ENCODE measurements at places on chromosomes 1 and 21.

DNA sequence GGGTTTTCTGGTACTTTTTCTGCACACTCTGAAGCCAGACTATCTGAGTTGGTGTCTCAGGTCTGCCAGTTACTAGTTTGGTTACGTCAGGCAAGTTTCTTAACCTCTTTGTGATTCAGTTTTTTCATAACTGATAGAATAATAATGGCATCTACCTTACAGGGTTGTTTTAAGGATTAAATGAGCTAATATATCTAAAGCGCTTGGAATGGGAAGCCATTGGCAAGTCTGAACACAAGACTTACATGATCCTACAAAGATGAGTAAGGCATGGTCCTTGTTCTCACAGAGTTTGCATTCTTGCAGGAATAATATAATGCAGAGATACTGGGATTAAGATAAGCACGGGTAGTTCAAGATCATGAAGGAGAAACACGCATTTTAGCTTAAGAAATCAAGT lies 9.2 kb upstream of the DENND2D start:
- no peak for DNase-seq

DNA sequence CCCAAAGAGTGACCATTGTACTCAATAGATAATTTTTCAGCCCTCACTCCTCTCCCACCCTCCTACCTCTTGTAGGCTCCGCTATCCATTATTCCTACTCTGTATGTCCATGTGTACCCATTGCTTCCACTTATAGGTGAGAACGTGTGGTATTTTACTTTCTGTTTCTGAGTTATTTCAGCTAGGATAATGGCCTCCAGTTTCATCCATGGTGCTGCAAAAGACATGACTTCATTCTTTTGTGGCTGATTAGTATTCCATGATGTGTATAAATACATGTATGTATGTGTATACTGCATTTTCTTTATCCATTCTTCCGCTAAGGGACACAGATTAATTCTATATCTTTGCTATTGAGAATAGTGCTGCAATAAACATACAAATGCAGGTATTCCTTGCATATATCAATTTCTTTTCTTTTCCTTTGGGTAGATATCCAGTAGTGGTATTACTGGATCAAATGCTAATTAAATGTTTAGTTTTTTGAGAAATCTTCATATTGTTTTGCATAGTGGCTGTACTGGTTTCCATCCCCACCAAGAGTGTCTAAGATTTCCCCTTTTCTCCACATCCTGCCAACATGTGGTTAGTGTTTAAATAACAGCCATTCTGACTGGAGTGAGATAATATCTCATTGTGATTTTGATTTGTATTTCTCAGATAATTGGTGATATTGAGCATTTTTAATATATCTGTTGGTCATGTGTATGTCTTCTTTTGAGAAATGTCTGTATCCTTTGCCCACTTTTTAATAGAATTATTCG lies 4.9 kb downstream of the LY9 start:
- DNase-seq = no peak

GRCh38 chr1:153395776-153396175 lies 4.9 kb upstream of the S100A8 start:
- DNase-seq = no peak

- no peak for DNase-seq
These were observed 278.9 kb downstream of the RYR2 start for GRCh38 chr1:237320890-237321289.

GRCh38 chr1:192575499-192576189 lies at the start of gene RGS1:
RGS1 (plus strand) TSS chr1:192575773; CDS start chr1:192575793, 20 bp downstream.
- no peak for DNase-seq

DNA sequence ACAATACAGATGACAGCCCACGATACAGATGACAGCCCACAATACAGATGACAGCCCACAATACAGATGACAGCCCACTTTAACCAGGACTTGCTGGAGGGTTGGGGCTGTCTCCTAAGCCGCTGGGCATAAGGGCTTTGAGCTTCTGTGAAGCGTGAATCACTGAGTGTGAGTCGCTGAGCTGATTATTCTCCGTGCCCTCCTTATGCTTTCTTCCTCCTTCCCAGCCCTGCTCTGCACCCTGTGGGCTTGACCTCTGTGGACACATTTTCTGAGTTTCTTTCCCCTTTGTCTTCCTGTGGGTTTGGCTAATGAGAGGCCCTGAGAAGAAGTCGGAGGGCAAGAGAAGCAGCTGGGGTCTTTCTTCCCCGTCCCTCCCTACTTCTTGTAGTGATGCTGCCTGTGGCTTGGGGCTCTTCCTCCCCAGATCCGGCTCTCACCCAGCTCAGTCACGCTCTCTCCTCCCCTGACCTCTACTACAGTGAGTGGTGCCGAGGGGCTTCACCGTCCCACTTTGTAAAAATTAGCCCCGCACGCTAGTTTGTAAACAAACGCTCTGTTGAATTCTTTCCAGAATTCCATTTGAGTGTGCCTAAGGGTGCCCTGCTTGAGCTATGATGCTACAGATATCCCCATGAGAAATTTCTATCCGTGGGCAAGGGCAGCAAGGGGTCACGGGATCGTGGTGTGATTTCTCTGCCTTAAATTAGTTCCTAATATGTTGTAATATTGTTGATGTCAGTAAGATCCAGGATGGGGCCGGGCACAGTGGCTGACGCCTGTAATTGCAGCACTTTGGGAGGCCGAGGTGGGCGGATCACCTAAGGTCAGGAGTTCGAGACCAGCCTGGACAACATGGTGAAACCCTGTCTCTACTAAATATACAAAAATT lies 46.4 kb upstream of the SOD1 start:
- no peak for DNase-seq

DNA sequence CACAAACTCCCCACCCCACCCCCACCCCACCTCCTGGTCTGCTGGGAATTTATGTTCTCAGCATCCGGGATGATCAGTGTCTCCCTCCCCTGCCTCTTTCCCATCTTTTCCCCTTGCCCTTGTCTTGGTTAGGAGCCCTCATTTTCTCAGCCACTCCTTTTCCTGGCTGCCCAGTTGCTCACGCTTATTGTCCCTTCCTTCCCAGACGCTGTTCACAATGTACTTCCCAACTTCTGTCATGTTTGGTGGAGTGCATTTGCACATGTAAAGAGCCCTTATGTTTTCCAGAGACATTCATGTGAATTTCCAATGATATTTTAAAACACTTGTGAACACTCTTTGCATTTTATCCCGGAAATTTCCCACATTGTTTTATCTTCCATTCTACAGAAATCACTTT lies 192.1 kb downstream of the RHOU start:
- no peak for DNase-seq

DNA sequence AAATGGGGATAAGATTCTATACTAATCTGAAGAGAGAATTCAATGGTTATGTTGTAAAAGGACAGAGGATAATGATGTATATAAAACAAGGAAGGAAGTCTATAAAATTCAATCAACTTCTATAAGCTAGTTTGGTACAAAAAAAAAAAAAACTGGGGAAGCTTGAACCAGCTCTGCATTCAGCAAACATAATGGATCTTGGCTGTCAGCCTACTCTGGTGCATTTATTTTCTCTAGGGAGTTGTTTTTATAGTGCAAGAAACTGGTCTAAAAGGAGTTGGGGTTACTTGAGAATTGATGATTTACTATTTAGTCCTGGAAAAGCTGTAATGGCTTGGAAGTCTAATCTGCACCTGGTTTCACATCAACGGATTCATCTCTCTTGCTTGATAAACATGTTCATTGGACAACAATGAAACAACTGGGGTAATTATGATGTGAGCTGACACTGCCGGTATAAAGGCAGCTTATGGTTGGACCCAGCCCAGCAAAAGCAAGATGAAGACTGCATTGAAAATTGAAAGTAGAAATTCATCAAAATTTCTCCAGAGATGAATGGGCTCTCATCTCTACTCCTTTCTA lies 199.4 kb upstream of the NRIP1 start:
- DNase-seq = no peak

- no peak for DNase-seq
These were observed 103.6 kb upstream of the GPR52 start for GRCh38 chr1:174344162-174344561.

- no peak for DNase-seq
These were observed 32.5 kb downstream of the PADI2 start for GRCh38 chr1:17086751-17087150.

DNA sequence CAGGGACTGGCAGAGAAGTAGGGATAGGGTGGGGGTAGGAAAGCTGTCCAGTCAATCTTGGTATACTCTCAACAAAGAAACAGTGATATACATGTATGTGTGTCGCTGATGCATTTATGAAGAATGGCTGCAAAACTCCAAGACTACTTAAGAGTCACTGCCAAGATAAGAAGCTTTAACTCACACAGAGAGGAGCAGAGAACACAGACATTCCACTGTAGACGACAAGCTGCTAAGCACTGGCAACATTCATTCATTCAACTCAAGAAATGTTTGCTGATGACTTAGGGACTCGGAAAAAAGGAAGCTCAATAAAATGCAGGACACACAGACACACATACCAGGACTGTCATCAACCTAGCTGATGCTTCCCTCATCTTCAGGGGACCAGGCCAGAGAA lies 5.5 kb downstream of the CTNNBIP1 start:
- DNase-seq = no peak

- DNase-seq = no peak
These were observed 12.4 kb downstream of the EPHB2 start for GRCh38 chr1:22722901-22723550.

DNA sequence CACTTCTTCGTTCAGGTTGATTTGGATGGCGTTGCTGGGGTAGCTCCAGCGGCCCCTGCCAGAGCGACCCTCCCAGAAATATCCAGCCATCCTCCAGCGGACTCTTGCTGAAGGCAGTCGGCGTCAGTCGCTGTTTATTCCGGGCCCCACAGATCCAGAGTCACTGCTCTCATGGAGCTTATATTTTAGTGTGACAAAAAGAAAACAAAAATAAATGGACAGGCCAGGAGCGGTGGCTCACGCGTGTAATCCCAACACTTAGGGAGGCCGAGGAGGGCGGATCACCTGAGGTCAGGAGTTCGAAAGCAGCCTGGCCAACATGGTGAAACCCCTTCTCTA lies 791 bp upstream of the CFAP298 start:
- DNase-seq = no peak

- DNase-seq = no peak
These were observed 133.0 kb downstream of the URB2 start for GRCh38 chr1:229759037-229759435.

- no peak for DNase-seq
These were observed 6.6 kb downstream of the KPNA6 start for GRCh38 chr1:32114420-32114819.

DNA sequence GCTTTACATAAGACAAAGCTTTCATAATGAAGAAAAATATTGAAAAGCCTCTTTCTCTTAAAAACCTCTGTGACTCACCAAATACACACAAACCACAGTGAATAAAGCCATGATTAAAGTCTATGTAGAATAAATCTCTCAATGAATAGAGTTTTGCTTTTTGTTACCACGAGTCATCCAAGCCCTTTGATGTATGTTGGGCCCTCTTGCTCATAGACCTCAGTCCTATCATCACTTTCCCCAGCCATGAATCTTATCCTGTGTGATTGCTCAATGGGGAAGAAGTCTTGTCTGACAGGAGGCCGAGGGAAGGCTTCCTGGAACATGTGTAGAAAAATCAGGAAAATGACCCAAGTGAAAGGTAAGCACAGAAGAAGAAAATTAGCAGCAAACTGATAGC lies 60.8 kb downstream of the NGF start:
- no peak for DNase-seq

DNA sequence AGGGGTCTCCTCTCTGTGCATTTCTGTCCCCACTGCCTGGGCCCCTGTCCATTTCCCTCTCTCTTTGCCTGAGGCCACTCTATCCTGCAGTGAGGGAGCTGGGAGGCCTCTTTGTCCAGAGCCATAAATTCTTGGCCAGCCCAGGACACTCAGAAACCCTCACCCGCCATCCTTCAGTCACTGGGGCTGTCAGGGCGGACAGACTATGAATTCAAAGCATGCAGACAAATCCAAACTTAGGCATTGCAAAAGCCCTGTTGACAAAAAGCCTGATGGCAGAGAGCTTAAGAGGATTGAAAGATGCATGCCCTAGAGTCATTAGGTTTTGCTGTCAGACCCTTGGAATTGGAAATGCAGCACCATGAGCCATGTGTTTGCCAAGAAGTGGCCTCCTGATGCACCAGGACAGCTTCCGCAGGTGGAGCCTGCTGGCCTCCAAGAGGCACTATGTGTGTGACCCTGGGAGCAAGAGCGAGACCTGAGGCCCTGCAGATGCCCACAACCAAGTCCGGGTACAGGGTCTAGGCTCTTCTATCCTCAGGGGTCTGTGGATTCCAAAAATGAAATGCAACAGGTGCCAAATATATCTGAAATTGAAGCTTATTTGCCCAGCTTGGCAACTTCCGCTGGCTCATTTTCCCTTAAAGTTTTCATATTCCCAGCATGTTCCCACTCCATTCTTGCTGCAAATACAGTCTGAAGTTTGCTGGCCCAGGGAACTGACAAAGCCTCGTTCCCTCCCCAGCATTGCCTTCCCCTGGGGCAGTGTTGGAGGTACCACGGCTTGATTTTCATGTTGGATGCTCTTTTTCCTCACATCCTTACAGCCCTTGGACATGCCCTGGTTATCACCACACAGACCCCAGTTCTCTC lies 177.9 kb downstream of the PGBD5 start:
- no peak for DNase-seq

GRCh38 chr1:47189844-47190508 lies at the start of gene PDZK1IP1:
PDZK1IP1 (minus strand) TSS chr1:47190036; CDS start chr1:47189932, 104 bp downstream.
- DNase-seq = no peak

DNA sequence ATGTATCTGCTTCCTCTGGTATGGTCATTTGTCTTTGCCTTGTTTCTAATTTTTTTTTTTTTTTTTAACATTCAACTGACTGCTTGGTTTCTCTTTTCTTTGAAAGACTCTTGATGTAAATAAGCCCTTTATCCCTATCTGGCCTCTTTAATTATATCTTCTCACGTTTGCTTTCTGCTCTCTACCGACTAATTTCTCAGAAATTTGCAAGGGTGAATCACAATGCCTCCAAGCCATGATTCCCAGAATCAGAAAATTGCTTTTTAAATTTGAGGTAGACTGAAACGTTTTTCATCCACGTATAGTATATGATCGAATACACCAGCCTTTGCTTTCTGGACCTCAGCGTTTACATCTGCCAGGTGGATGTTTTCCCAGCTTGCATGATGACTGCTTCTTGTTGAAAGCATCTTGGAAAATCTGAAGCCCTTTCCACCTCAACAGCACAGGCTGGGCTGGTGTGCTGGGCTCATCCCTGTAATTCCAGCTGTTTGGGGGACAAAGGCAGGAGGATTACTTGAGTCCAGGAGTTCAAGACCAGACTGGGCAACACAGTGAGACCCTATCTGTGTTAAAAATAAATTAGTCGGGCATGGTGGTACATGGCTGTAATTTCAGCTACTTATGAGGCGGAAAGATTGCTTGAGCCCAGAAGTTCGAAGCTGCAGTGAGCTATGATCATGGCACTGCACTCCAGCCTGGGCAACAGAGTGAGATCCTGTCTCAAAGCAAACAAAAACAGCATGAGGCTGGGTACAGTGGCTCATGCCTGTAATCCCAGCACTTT lies 35.0 kb upstream of the GPR137B start:
- no peak for DNase-seq

DNA sequence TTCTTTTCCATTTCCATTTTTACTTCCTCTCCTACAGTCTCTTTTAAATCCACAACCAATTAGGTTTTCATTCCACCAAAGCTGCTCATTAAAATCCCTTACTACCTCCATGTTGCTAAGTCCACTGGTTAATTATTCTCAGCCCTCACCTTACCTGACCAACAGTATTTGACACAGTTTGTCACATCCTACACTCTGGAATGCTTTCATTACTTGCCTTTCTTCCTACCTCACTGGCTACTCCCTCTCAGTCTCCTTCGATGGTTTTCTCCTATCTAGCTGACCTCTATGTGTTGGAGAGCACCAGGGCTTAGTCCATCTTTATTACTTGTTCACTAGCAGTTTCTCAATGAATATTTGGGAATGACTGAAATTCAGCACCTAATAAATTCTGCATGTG lies 78.6 kb downstream of the NME7 start:
- no peak for DNase-seq

GRCh38 chr1:28886731-28887418 lies 27.5 kb upstream of the EPB41 start:
- DNase-seq = no peak
